ENCODE measurements at places on chromosomes 13 and 19. TPM values are rescaled to one million over a fixed set of nuclear protein-coding genes. Genes with fewer than 3 reads are reported as not detected.

The TJP3 gene
- 7.3 TPM for polyA plus RNA-seq

DNA sequence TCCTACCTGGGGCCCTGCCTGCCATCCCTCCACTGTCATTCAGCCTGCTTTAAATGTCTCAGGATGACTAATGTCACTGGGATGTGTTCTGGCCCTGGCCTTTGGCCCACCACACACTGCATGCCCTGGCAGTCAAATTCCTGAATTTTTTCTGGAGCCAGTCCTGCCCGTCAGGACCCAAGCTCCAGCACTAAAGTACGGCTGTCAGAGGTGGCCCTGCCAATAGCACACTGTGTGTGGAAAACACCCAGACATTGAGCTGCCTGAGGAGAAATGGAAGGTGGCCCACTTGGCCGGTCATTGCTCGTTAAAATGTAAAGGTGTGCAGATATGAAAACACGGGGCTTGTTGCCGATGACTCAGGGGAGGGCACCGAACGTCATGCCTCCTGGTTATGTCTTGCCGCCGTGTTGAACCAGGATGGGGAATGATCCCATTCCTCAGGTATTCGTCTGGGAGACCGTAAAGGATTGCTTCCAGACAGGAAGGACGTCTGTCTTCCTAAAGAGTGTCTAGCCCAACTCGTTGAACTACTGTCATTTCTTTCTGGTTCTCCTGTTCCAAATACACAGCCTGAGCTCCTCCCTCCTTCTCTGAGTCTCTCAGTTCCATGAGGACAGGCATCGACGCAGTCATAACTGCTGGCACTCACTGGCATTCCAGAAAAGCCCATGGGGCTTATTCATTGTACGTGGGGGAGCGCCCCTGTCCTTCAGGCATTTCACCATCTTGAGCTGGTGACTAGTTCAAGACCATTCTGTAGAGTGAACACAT, 40.6 kb downstream of the COL4A2 start:
- no peak for DNase-seq

- no peak for DNase-seq
Measured at GRCh38 chr19:35043906-35044305, 2.4 kb downstream of the HPN start.

- no peak for DNase-seq
Measured at GRCh38 chr13:113179374-113180230, 21.2 kb downstream of the PROZ start.

DNA sequence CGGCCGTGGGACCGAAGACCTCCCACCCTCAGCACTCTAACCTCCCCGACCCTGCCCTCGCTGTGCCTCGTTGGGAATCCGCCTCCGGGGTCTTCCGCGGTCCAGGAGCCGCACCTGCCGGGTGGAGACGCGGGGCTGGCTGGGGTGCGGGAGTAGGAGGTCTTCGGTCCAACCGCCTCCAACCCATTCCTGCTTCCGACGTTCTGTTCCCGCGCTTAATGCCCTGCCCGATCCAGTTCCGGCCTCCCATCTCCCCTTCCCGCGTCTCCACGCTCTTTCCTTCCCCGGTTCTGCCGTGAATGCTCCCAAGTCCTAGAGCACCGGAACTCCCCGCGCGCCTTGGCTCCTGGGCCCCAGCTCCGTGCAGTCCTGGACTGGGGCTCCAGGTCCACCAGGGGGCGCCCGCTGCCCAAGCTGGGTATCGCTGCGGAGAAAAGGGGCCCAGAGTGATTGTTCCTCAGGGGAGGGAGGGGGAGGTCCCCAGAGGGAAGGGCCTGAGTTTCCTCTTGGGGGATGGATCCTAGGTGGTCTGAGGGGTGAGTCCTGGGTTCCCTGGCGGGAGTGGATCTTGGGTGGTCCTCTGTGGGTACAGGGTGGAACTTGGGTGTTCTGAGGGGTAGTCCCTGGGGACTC, 14.1 kb upstream of the TNFSF9 start:
- DNase-seq: peak; percentile 76

GRCh38 chr13:23770973-23771372, 118.2 kb downstream of the MIPEP start:
- DNase-seq: no peak

Measured in left renal pelvis (tissue), 4 donors.